Posterior vena cava (tissue), 2 donors: ENCODE measurements at places on chromosomes 12 and 14. TPM values are rescaled to one million over a fixed set of nuclear protein-coding genes. Genes with fewer than 3 reads are reported as not detected.

KCNMB4 gene
- 1.8 TPM for total RNA-seq

DNA sequence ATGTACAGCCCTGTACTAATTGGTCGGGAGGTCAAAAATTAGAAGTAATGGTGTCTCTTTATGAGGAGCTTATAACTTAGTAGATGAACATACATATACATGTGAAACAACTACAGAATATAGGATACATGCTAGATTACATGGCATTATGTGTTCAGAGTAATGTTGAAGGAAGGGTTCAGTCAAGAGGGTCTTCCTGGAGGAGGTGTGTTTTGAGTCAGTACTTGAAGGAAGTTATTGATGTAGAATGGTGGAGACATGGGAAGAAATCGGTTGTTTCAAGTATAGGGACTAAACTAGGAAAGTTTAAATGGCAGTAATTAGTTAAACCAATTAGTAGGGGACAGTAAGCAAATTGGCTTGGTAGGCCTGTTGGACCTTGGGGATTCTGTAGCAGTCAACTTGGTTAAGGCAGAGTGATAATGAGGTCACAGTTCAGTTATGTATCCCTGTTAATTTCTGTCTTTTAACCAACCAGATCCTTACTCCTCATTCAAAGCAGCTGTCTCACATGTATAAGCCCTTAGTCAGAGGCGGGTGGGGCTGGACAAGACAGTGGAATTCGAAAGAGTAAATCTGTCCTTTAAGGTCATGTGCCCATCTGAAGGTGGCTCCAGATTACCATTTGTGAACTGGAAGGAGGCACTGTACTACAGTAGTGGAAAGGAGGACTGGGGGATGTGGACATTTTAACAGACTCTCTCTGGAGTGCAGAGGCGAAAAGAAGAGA lies 3.5 kb upstream of the ANKRD52 start:
- DNase-seq: no peak

DNA sequence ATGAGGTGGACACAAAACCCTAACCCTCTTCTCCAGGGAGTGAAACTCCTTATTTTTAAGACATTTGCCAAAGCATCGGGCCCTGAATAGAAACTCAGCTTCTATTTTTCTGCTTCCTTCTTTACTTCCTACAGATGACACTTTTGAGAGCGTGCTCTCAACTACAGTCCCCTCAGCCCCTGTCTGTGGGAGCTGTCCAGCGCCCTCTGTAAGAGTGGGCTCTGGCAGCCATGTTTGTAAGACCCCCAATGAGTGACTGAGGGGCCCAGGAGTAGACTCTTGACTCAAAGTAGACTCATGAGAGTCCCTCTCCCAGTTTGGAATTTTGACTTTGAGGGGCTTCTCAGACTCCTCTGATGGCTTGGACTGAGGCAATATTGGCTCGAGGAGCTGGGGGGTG lies 25.5 kb upstream of the BATF start:
- DNase-seq: no peak

DNA sequence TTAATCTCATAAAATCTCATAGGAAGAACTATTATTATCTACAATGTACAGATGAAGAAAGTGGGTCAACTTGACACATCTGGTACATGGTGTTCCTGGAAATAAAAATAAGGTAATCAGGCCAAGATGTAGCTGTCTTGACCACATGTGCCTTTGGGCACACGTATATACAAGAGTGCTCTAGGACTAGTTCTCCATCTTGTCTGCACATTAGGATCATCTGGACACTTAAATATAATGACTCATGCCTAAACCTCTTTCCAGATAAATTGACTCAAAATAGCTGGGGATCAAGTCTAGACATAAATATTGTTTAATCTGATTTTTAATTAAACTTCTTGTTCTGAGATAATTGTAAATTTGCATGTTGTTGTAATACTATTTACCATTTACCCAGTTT lies 182.6 kb downstream of the CNTN1 start:
- no peak for DNase-seq

- DNase-seq: no peak
Measured at GRCh38 chr12:105341010-105341409, 10.5 kb downstream of the C12orf75 start.

DNA sequence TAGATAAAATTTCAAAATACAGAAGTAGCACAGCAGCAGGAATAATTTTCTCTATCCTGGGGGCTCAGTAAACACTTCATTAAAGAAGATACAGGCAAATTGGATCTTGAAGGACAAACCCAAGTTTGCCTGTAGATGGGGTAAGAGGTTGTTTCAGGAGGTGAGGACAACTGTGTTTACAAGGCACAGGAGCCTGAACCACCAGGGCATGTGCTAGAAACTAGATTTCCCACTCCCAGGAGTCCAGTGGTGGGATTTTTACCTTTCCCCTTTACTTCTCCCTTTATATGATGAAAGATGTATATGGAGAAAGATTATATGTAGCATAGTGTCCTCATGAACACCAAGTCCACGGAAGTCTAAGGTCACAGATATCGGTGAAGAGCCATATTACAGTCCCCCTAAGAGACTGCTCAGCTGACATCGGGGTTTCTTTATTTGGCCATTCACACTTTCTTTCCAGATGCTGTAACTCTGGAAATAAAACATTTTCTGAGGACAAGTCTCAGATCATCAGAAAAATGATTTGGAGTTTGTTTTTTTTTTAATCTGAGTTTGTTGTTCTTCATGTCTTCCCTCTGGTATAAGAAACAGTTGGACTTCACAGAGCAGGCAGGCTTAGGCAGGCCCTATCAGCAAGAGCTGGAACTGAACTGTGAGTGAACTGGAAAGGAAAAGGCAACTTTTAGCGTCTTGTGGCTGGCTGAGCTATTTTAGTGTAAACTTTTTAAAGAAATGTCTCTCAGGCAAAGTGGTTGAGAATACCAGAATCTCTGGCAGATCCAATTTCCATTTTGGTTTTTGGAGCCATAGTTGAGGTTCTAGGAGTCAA lies 8.0 kb upstream of the EVL start:
- no peak for DNase-seq
